ENCODE measurements at places on chromosomes 6 and 20.
A peak's percentile ranks its signal among the peaks of the same experiment; 100 is the strongest.

- DNase-seq, result no peak
Observed at GRCh38 chr6:3773678-3774298, 22.3 kb upstream of the PXDC1 start.

DNA sequence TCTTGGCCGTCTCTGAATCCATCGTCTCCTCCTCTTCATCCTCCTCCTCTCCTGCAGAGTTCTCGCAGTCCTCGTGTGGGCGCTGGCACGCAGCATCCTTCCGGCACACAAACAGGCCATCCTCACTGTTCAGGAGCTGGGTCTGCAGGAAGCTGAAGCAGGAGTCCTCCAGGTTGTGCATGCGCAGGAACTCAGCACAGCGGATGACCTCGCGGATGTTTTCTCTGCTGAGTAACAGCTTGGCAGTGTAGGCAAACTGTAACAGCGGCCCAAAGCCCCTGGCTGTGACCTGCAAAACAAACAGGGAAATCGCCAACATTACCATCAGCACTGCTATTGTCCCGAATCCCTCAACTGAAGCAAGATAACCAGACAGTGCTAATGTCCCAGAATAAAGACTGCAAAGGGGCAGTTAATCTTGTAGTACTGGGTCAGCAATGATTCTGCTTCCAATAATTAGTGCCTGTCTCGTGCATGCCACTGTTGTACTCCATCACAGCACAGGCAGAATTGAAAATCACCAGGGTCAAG lies 57.4 kb downstream of the GJA10 start:
- no peak for DNase-seq

GRCh38 chr6:75608304-75608703 lies 6.6 kb downstream of the SENP6 start:
- no peak for DNase-seq

- no peak for DNase-seq
Observed at GRCh38 chr6:44396968-44397367, 9.5 kb downstream of the CDC5L start.

- DNase-seq, result no peak
Observed at GRCh38 chr6:14240411-14241166, 123.0 kb downstream of the CD83 start.

DNA sequence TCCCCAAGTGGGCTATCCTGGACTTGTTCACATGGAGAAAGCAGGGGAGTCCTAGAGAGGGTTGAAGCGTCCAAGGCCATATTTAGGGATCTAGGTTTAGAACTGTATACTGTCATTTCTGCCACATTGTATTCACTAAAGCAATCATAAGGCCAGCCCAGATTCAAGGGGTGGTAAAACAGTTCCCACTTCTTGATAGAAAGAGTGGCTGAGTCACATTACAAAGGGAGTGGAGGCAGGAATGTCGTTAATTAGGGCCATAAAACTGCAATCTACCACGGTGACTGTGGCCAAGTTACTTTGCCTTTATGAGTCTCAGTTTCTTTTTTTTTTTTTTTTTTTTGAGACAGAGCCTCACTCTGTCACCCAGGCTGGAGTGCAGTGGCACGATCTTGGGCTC lies 7.4 kb upstream of the UBR2 start:
- no peak for DNase-seq

DNA sequence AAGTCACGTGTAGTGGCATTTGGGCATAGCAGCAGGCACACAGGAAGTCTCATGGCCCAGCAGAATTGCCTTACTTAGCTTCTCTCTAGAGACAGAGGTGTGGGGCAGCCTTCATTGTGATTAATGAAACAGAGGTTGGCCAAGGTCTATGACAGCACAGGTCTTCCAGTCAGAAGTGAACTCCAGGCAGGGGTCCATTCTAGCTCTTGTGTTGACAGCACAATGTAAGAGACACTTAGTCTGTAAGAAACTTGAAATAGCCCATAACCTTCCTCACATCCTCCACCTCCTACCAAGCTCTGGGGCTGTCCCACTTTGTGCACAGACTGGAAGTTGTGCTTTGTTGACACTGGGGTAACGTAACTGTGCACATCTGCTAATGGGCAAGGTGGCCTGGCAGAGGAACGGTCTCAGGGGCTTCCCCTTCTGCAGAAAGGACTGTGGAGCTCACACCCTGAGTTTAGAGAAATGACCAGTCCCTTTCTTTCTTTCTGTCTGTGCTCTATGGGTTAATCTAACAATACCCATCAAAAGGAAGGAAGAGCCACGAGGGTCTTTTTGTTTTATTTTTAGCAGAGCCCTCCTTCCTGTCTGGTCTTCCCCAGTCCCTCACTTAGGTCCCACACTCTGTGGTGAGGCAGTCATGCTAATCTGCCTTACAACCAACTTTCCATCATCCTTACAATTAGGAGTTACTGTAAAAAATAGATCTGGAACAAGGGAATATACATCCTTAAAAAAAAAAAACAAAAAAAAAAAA lies 35.6 kb upstream of the TAGAP start:
- no peak for DNase-seq

DNA sequence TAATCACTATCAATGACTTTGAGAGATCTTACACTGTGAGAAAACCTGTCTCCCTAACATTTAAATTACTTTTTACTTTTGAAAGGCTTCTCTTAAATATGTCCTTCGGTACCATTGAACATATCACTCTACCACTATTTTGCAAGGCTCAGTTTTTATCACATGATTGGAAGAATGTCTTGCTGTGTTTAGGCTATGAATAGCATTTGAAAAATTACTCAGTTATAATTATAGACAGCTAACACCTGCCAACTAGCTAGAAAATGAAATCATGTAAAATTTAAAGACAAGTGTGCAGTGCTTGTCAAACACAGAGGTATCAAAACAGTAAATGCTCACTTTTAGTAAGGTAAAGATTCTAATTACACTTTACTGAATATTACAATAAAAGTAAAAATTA lies 11.0 kb downstream of the SESN1 start:
- no peak for DNase-seq

- DNase-seq, result peak; percentile 53
Observed at GRCh38 chr6:108492131-108492766, 68.5 kb upstream of the FOXO3 start.
